ENCODE measurements at places on chromosomes 13 and 19.

DNA sequence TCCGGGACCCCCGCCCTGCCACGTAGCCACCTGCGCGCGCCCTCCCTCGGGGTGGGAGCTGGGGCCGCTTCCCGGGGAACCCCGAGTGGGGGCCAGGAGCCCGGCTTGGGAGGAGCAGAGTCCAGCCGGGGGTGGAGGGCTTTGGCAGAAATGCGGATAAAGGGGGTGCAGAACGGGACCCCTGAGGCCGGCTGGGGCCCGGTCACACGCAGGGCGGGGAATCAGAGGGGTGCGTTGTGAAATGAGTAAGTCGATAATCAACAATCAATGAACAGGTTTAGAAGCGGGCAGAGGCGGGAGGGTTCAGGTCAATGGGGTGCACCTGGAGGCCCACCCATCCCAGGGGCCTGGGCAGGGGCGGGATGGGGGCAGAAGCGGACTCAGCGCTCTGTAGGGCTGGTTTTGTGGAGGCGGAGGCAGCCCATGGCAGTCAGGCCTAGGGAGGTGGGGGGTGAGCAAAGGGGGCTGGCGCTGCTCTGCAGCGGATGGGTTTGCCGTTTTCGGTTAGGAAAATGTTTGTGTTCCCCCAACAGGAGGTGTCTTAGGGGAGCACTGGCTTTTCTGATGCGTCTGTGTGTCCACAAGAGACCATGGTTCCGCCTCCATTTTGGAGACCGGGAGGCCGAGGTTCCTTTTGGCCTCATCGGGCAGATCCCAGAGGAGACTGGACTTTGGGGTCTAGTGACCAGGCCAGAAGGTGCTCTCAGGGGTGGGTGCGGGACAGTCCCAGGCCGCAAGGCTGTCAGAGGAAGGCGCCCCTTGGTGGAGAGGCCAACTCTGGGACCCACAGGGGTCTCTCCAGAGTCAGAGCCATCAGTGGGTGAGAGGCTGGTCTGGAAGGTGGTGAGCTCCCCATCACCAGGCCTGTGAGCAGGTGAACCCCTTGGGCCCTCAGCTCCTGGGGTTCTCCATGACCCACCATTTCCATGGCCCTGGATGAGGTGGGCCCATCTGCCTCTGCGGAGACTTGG, 683 bp upstream of the DIRAS1 start:
- DNase-seq: no peak

DNA sequence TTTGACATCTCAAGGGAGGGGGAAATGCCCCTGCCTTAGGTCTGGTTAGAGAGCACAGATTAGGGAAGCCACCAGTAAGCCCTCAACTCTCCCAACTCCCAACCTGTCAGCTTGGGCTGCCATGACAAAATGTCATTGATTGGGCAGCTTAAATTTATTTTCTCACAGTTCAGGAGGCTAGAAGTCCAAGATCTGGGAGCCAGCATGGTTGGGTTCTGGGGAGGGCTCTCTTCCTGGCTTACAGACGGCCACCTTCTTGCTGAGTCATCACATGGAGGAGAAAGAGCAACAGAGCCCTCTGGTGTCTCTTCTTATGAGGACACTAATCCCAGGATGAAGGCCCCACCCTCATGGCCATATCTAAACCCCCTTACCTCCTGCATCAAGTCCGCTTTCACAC, 24.2 kb downstream of the C19orf12 start:
- DNase-seq: peak; percentile 82

GRCh38 chr19:782878-783668, 14.2 kb upstream of the PTBP1 start:
- DNase-seq: no peak

- DNase-seq: no peak
These were observed 150.2 kb downstream of the DCT start for GRCh38 chr13:94329277-94329676.

- no peak for DNase-seq
These were observed 168.6 kb downstream of the LACC1 start for GRCh38 chr13:44048326-44048725.

DNA sequence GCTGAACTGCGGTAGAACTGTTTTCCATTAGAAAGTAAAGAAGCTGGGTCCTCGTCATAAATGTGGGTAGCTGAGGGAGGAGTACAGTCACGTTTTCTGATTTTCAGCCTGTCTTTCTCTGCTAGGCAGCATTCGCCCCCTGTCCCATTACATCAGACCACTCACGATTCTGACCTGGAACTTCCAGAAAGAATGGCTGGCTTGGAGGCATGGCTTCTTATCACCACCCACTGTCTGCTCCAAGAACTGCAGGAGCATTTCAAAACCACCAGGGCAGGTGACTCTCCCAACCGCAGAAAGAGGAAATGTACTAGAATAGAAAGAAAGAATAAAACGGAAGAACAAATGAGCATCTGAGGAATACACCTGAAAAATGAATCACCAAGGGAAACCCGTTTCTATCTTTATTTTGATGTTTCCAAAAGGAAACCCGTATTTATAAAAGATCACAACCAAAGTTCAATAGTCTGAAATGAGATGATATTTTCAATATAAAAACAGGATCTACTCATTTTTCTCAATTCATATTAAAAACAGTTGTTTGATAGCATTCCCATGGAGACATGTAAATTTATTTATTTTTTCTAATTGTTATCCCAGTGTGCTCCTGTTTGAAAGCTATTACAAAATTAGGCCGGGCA, 22.1 kb upstream of the POMP start:
- peak; percentile 50 for DNase-seq

GRCh38 chr19:19348266-19348665, 27.6 kb downstream of the MAU2 start:
- DNase-seq: no peak

- no peak for DNase-seq
These were observed 127.4 kb downstream of the SLITRK5 start for GRCh38 chr13:87798536-87798935.

GRCh38 chr19:51023946-51024345, 2.5 kb downstream of the KLK11 start:
- no peak for DNase-seq

DNA sequence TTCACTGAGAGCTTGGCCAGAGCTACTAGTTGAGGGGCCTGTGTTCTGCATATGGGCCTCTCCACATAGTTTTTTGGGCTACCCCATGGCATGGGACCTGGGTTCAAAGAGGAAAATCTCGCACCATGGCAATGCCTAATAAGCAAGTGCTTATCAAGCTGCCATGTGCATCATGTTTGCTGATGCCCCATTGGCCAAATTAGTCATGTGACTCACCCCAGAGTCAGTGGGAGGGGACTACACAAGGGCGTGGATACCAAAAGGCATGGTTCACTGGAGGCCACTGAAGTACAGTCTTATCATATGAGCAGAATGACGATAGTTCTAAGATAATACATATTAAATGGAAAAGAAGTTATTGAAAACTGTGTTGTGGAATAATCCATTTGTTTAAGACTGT, 214.8 kb downstream of the LMO7 start:
- no peak for DNase-seq

GRCh38 chr19:56105090-56105701, 15.9 kb downstream of the ZNF787 start:
- no peak for DNase-seq

DNA sequence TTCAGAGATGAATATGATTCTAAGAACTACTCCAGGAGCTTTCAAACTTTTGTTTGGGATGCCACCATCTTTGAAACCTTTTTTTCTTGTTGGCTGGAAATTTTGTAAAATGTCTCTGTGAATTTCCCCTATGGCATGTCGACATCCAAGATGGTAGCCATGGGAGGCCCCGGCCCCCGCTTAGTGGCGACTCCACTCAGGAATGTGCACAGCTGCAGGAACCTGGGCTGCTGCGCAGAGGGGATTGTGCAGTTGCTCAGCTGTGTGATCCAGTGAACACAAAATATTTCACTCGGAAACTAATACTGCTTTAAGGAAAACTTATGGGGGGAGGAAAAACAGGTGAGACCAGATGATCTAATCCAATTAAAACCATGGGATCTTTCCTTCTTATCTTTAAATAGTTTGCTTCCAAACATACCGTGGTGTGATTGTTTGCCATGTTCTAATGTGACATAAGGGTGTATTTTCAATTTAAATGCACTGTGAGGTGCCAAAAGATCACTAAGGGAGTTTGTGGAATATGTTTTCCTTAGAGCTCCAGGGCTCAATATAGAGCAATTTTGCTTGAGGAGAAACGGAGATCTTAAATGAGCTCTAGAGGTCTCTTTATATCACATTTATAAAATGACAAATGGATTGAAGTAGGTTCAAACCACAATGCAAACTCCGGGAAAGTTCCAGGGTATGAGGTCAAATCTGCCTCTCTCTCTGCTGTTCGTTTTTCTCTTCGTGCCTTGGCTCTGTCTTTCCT, 497.7 kb downstream of the FGF9 start:
- DNase-seq: no peak

DNA sequence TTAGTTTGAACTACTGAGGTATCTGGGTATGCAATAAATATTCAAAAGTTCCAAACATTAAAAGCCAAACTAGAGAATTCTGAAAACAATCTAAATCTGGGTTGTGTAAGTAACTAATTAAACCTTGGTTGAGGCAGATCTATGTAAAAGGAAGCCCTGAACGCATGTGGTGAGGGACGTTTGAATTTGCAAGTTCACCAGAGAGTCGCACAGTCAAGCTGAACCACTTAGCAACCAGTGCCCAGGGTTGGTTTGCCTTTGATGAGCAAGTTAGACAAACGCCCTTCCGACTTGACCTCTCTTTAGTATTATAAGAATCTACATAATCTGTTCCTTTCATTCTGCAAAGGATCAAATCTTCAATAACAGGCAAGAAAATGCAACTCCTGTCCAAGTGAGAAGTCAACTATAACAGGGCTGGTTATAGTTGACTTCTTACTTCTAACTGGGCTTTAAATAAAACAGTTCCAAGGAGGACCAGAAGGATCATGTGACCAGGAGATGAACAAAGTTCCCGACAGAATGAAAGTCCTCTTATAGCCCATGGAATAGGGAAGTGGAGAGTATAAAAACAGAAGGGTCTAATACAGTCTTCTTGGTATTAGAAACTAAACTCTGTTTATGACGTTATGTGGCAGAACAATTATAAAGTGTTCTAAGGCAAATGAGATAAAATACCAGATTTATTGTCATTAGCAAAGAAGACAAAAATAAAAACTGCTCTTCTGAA, 40.6 kb downstream of the PHF11 start:
- no peak for DNase-seq

DNA sequence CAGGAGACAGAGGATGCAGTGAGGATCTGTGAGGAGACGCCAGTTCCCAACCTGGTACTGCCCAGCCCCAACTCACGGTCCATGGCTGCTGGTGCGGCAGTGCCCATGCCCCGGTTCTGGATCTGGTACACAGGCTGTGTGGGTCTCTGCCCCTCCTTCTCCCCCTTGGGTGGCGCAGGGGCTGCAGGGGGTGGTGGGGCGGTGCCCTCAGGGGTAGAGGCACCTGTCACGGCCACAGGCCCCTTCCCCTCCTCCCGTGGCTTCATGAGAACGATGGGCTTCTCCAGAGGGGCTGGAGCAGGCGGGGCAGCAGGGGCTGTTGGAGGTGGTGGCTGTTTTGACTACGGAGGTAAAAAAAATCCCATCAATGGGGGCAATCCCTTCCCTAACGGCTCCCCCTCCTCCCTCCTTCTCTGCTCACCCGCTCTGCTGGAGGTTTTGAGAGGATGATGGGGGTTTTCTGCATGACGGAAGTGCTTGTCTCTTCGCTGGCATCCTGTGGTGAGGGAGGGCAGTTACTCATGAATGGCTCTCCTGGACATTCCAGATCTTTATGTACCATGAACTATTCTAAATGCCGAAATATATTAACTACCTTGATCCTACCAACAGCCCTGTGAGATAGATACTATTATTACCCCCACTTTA, 7.1 kb downstream of the SMG9 start:
- DNase-seq: no peak

DNA sequence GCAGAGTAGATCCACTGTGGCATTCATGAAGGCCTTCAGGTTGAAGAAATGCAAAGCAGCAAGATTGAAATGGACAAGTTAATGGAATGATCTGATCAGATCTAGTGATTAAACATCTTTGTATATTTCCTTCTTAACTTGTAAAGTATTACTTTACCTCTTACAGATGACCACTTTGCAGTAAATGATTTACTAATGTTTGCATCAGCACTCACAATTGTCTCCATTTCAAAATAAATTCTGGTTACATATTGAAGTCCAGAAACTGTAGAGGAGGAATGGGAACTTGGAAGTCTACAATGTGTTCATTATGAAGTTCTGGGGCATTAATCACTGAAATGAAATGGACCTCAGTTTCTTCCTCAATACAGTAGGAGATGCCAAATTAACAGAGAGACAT, 380.8 kb downstream of the FOXO1 start:
- no peak for DNase-seq

DNA sequence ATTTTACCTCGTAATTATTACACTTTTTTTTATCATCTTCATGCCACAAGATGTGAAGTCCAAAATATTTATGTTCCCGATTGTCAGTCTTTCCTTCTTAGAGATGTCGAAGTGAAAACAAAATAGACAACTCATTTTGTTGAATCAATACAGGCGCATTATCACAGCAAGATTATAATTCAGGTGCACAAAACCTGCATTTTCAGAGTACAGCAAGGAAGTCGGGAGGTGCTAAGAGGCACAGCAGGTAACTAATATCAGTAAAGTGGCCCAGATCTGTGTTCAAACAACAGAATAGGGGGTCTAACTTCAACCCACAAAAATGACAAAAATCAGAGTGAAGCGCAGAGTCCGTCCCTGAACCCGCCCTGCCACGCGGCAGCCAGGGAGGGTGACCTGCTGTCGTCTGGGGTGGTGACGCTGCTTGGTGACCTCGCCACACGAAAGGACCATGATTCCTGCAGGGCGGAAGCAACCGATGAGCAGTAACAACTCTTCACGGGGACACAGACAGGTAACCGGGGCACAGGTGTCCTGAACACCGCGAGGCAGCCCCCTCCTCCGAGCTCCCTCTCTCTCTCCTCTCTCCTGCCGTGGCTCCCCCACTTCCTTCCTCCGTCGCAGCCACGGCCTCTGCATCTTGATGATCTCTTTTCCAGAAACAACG, 50.9 kb upstream of the SPACA7 start:
- DNase-seq: no peak
